ENCODE measurements at places on chromosomes 2 and 18. TPM values are rescaled to one million over a fixed set of nuclear protein-coding genes. Genes with fewer than 3 reads are reported as not detected.

- no peak for DNase-seq
- no peaks in the 10 kb centered on the region for H3K4me1 ChIP-seq
- no peak overlapping the region for H3K4me3 ChIP-seq
- H3K36me3 ChIP-seq = no peaks in the 10 kb centered on the region
Measured at GRCh38 chr2:232459419-232460035, 3.6 kb downstream of the ALPI start.

DNA sequence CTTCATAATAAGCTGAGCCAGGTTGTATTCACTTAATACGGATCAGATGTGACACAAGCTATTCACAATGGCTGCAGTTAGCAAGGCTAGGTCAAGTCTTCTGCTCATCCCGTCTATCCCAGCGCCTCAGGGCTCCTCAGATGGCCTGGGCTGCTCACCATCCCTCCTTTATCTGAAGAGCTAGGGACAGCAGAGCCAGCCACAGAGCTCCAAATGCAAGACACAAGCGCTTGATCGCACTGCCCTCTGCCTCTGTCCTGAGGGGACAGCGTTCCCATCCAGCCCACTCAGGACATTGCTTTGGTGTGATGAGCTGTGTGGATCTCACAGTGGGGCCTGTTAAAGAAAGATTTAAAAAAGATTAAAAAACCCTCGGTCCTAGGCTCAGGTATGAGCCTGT lies 254.4 kb upstream of the HS6ST1 start:
- no peaks in the 10 kb centered on the region for H3K27me3 ChIP-seq
- H3K36me3 ChIP-seq = no peaks in the 10 kb centered on the region
- no peaks in the 10 kb centered on the region for H3K4me1 ChIP-seq
- DNase-seq = no peak
- no peak overlapping the region for H3K4me3 ChIP-seq

DNA sequence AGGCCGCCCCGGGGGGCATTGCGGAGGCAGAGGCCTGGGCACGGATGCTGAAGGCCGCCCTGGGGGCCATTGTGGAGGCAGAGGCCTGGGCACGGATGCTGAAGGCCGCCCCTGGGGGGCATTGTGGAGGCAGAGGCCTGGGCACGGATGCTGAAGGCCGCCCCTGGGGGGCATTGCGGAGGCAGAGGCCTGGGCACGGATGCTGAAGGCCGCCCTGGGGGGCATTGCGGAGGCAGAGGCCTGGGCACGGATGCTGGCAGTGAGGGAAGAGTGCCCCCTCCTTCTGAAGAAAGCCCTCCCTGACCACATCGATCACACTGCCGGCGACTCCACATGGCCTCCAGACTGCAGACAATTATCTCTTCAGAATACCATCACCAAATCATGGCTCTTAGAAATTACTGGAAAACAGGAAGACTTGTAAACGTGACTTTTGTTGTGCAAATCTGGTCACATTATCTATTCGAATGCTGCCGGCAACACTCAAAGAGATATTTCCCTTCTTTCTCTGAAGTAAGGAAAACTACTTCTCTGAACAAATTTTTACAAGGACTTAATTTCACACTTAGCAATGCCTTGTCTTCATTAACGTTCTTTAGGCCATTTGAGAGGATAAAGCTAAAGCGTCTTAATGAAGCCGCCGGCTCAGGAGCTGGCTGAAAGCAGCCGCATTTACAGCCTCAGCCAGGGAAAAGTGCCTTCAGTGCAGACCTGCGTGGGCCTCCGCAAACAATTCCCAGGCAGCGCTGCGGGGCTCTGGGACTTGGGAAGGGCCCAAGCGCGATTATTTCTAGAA lies 18.1 kb upstream of the SNTG2 start:
- H3K27me3 ChIP-seq = no peaks in the 10 kb centered on the region
- no peak for DNase-seq
- no peaks in the 10 kb centered on the region for H3K4me1 ChIP-seq
- no peak overlapping the region for H3K4me3 ChIP-seq
- H3K36me3 ChIP-seq = no peaks in the 10 kb centered on the region
- no peak overlapping the region for H3K27ac ChIP-seq

DNA sequence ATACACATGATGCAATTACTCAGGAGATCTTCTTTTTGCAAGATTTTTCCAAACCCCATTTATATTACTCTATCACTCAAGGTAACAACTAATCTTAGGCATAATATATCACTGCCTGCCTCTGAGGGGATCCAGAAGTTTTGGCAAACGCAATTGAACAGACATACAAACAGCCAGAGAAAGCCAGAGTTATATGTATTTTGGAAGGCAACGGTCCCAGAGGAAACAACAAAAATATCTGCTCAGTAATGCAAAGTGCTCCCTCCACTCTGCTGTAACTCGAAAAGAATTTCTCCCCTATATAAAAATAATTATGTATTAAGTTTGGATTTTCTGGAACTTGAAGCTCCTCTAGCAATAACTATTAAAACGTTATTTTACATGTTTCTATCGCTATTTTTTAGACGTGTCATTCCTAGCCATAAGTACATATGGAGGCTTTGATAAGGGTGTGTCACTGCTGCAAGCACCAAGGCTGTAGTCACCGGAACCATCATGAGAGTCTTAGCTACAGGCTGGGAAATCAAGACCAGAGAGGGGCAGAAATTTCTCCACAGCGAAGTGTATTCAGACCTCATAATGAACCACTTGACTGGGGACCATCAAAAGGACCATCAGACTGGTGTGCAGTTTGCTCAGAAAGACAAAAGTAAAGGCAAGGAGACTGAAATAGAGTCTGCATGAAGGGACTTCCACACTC lies 3.7 kb upstream of the GKN1 start:
- H3K4me3 ChIP-seq = no peak overlapping the region
- H3K27ac ChIP-seq = no peak overlapping the region
- DNase-seq = no peak
- H3K27me3 ChIP-seq = peaks cover 3% of the 10 kb centered on the region
- H3K4me1 ChIP-seq = no peaks in the 10 kb centered on the region
- no peaks in the 10 kb centered on the region for H3K36me3 ChIP-seq

- H3K36me3 ChIP-seq = peaks cover 72% of the 10 kb centered on the region
- H3K4me3 ChIP-seq = no peak overlapping the region
- peaks cover 2% of the 10 kb centered on the region for H3K4me1 ChIP-seq
- H3K27ac ChIP-seq = no peak overlapping the region
Measured at GRCh38 chr2:32783469-32783868, 155.6 kb downstream of the TTC27 start.

The MTLN gene
- 110 TPM for total RNA-seq

The ASAP2 gene
- total RNA-seq = 0.15 TPM

The NOTO gene
- not detected for total RNA-seq

- peaks cover 3% of the 10 kb centered on the region for H3K4me1 ChIP-seq
- H3K4me3 ChIP-seq = no peak overlapping the region
- DNase-seq = no peak
- H3K36me3 ChIP-seq = no peaks in the 10 kb centered on the region
- H3K27me3 ChIP-seq = peaks cover 13% of the 10 kb centered on the region
- no peak overlapping the region for H3K27ac ChIP-seq
Measured at GRCh38 chr18:73976433-73976832, 171.2 kb downstream of the FBXO15 start.

DNA sequence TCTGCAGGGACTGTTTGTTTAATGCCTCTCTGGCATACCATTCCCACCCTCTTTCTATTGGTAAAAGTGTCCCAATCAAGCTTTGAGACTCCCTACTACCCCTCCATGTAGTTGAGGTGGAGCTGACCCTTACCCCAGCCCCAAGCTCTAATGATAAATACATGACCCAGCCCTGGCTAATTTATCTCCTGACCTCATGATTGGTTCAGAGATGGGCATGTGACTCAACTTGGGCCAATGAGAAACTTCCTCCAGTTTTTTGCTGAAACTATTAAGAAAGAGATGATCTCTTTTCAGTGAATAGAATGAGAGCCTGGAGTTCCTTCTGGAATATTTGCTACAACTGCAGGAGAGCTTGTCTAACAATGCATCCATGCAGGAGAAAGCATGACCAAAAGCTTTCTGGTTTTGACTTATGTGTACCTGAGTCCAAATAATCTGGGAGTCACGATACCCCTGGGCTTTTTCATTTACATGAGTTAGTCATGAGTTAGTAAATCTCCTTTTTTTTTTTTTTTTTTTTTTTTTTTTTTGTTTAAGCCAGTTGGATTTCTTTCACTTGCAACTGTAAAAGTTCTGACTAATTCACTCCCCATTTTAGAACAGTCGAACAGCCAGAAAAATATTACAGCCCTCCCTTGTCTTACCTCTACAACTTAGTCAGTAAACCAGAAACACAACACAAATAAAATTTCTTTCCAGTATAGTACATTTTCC lies 66.5 kb upstream of the TLK1 start:
- no peak overlapping the region for H3K4me3 ChIP-seq
- DNase-seq = no peak
- H3K27ac ChIP-seq = no peak overlapping the region

DNA sequence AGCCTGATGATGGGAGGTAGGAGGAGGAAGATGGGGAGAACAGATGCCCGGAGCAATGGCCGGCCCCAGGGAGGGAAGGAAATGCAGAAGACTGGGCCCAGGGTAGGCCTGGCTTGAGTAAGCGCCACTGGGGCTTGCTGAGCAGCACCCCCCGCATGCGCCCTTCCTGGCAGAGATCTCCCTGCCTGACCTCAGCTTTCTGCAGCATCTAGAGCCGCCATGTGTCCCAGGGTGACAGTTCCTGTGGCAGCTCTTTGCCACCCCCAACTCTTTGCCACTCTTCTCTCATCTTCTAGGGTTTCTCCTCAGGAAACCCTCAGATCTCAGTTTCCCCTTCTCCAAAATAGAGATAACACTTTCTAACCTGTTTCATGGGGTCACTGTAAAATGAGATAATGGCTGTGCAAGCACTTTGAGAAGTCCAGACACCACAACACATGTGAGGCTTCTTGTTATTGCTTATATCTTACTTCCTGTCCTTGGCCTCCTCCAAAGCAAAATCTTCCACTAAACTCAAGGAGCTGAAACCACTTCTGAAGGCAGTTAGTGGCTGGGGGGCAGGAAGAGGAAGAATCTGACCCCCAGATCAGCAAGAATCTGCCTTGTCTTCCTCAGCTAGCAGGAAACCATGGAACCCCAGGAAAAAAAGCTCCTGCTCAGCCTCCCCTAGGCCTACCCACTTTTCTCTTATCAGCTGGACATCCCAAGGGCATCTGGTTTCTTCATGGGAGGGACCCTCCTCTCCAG lies 64.9 kb downstream of the EPAS1 start:
- no peaks in the 10 kb centered on the region for H3K27me3 ChIP-seq
- no peak overlapping the region for H3K27ac ChIP-seq
- peaks cover 25% of the 10 kb centered on the region for H3K4me1 ChIP-seq
- no peak for DNase-seq
- H3K36me3 ChIP-seq = no peaks in the 10 kb centered on the region

Measured in activated naive CD4-positive, alpha-beta T cell treated with anti-CD3 and anti-CD28 coated beads for 36 hours (primary cell).